ENCODE measurements at places on chromosomes 5 and 9.

DNA sequence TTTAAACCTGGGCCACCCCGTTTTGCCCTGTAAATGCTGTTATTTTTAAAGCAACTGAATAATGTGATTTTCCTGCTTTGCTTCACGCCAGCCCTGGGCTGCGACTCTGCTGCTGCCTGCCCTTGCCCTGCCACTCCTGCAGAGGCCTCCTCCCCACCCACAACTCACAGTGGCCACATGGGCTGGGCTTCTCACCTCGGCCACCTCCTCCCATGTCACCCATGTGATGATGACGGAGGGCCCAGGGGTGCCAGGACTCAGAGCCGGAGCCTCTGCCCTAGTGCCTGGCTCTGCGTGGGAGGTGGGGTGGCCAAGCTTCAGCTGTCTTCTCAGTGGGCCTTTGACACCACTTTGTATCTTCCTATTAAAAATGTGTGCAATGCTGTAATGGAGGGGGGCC is 48.1 kb upstream of the NKD2 start:
- DNase-seq: peak; percentile 17

GRCh38 chr9:130286781-130287428 is 21.3 kb downstream of the HMCN2 start:
- DNase-seq: no peak

DNA sequence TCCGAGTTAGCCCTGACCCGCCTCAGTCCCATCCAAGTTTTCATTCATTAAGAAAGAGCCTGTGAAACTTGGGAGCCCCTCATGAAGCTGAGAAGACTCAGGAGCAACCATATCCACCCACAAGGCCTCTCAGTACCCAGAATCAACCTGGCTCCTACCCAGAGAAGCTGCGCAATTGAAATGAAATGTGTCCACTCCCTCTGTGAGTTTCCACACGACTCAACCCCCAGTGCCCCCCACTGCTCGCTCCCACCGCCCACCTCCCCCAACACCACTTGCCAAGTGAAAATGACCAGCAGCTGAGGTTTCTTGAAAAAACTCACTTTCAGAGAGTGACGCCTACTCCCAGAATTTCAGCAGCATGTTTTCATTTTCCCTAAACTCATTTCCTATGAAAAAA is 104.6 kb downstream of the CDK5RAP2 start:
- DNase-seq: no peak

DNA sequence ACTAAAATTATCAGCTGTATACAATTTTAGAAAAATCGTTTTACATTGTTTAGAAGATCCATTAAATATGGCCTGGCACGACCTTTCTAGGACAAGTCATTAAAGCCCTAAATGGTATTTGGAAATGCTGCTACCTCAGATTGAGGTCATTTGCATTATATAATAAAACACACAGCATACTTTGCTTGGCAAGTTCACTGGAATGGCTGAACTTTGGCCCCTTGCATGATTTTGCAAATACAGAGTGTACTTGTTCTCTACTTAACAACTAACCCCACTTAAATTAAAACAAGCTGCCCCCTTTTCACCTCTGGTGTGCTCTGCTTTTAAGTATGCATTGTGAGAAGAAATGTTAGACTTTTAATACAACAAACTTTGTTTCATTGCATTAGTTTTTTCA is 860.1 kb downstream of the PTPRD start:
- no peak for DNase-seq

- no peak for DNase-seq
Measured at GRCh38 chr5:148969291-148969690, 93.6 kb downstream of the SH3TC2 start.

GRCh38 chr5:135435467-135436330 is 11.4 kb downstream of the DCANP1 start:
- DNase-seq: peak; percentile 49

Data from SK-N-SH (cell line).